ENCODE measurements at places on chromosomes 6 and 20. TPM values are rescaled to one million over a fixed set of nuclear protein-coding genes. Genes with fewer than 3 reads are reported as not detected.

- no peak for DNase-seq
Observed at GRCh38 chr20:49174183-49174582, 14.0 kb downstream of the STAU1 start.

DNA sequence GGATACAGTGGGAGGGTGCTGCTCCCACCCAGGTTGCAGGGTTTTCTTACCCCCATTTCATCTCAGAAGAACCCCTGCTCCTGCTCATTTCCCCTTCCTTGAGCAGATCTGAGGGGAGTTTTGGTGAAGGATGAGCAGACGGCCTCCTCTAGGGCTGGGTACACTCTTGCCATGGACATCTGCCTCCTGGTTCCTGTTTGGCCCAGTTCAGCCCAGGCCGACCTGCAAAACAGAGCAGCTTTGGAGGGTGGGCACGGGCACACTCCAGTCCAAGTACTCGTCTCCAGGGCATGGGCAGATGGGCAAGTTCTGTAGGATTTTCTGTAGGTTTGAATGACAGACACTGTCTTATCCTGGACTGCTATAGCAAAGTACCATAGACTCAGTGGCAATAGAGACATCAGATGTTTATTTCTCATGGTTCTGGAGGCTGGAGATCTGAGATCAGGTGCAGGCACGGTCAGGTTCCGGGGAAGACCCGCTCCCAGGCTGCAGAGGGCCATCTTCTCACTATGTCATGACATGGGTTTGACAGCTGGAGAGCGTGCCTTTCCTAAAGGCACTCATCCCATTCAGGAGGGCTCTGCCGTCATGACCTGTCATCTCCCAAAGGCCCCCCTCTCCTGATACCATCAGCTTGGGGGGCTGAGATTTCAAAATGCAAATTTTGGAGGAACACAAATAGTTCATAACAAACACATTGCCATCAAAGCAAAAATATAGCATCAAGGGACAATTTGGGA is 6.2 kb downstream of the NPBWR2 start:
- no peak for DNase-seq

DNA sequence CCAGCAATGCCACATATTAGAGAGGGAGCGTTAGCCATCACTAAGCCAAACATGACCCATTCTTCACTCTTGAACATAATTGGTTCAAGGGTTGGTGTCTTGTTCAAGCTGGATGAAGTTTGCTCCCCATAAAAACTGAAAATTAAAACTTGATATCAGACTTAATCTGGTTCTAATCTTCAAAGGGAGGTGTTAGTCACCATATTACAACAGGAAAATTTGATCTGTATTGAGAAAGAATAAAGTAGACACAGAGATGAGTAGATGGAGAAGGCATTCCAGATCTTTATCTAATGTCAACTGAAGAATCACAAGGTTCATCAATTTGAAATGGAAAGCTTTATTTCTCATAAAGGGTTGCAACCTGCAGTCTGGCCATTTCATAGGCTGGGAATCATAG is 972.8 kb downstream of the HACE1 start:
- DNase-seq = no peak

LY6G6C gene
- total RNA-seq = not detected

Measured in H4 (cell line).